ENCODE measurements at places on chromosomes 7 and 10.
A peak's percentile ranks its signal among the peaks of the same experiment; 100 is the strongest.

- DNase-seq, result peak; percentile 80
Observed at GRCh38 chr7:82319674-82320118, 123.9 kb downstream of the CACNA2D1 start.

DNA sequence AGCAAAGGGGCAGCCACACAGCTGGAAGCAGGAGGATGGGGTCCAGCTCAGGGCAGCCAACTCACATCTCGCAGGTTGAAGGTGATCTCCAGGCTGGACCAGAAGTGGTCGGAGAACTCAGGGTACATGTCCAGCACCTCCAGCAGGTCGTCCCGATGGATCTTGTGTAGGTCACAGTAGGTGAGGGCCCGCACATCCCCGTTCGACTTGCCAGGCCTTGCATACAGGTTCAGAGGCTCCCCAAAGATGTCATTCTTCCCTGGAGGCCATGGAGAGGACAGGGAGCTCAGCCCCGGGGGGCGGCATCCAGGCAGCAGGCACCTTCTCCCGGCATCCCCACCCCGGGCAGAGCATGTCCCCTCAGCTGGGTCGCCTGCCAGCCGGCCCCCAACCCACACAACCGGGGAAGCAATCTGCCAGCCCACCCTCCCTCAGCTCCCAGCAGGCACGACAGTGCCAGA, 29.3 kb downstream of the KCNH2 start:
- no peak for DNase-seq

- DNase-seq, result no peak
Observed at GRCh38 chr7:76223286-76223972, 21.7 kb downstream of the SRRM3 start.

GRCh38 chr10:124680675-124681074, 63.5 kb downstream of the FAM53B start:
- DNase-seq, result peak; percentile 76

DNA sequence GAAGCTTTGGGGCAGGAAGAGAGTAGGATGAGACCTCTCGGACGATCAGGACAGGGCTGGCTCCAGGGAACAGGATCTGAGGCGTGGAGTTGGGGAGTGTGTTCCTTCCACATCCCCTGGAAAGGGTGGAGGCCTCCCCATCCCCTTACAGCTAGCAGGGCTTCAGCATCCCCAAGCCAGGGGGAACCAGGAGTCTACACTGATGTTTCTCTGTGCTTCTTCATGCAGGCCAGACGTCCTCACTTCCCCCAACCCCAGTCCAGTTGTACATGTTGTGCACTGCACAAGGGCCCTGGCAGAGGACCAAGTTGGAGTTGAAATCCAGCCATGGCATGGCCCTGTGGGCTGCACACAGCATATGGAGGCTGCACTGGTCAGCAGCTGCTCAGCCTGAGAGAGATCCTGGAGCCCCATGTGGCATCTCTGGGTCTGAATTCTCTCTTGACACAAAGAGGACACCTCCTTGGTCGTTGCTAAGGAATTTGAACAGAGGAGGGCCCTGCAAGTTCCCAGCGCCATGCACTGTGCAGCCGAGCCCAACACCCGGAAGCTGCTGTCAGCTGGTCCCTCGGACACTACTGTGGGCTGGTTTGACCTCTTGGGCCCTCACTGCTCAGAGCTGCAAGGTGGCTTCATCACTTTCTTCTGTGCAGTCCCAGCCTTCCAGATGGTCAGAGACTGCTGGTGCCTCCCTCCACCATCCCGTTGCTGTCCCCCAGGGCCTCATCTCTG, 181.1 kb downstream of the DNAJB6 start:
- DNase-seq, result no peak

- DNase-seq, result no peak
Observed at GRCh38 chr7:152862856-152863255, 103.3 kb downstream of the ACTR3B start.

GRCh38 chr7:18426564-18427226, 68.9 kb upstream of the HDAC9 start:
- DNase-seq, result peak; percentile 67

DNA sequence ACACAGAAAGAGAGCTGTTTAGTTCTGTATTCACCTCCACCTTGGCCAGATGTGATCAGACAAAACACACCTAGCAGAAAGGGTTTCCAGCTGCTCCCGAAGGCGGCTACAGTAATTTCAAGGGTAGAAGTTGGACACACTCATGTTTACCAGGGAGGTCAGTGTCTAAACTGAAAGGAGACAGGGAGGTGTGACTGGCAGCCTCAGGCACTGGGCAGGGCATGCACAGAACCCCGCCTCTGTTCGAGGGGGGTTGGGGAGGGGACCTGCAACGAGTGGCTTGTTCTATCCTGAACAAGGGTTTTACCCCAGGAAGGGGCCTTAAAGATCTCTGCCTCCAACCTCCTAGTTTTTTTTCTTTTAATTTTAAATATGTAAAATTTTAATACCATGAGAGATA, 49.6 kb downstream of the BPGM start:
- DNase-seq, result no peak

DNA sequence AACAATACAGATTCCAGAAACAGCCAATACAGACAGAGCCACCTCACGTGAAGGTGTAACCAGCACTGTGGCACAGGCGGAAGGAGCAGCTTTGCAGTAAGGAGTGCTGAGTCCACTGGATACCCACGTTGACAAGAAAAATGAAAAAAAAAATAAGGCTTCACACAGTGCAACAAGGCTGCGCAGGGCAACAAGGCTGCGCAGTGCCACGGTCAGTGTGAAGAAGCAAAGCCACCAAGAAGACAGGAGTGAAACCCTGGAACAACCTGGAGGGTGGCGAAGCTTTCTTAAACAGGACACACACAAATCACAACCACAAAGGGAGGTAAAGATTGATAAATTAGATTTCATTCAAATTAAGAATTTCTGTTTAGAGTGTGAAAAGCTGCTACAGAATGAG, 204.0 kb downstream of the MAD1L1 start:
- no peak for DNase-seq

DNA sequence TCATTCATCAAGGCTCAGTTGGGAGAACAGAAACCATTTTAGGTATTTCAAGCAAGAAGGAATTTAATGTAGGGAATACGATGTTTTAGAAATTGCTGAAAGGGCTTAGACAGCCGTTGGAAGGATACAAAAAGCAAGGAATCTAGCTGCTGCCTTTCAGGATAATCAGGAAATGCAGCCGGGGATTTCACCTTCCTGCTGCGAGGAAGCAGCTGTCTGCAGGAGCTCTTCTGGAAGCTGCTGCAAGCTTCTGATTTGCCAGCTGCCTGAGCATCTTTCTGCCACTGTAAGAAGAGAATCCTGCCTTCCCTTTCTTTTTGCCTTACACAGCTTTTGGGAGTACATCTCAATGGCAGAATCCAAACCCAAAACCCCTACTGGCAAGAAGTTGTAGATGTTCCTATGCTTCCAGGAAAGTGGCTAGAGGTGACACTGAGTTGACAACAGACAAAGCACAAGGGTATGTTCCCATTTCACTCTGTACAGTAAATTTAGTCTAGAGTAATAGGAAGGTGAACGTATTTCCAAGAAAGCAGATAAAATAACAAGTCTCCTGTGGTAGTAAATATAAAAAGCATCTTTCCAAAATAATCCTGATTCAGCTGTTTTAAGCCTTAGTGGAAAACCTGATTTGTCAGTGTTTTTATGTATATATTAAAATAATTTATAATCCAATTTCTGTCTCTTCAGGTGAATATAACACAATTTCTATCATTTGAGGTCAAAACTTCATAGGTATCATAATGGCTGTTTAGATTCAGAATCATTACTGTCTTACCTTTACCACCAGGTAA, 148.4 kb upstream of the LRGUK start:
- no peak for DNase-seq

DNA sequence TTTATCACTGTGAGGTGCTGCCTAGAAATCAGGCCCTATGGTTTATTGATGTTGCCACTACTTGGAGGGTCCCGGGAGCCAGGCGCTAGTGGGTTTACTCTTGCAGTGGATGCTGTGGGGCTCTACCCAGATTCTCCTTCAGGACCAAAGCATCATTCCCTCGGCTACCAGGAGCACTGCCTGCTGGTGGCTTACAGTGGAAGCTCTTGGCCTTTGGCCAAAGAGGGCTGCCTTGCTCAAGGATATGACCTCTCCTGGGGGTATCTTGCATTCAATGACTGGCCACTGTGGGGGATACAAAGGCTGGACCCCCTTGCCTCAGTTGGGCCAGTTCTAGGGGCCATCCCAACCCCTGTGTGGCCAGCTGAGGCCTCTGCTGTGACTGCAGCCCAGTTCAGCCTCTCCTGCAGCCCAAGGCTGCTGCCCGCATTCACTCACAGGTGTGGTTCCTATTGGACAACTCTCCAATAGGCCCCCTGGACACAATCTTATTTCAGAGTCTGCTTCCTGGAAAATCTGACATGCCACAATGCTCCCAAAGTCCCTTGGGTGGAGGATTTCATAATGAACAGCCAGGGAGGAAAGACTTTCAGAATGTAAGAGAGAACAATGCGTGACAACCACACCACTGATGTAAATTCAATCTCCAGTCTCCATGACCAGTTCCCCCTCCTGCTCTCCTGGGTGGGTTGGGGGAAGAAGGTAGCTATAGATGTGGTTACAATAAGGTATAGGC, 196.3 kb downstream of the SNX10 start:
- DNase-seq, result no peak

GRCh38 chr7:82701949-82702348, 258.4 kb upstream of the CACNA2D1 start:
- DNase-seq, result peak; percentile 46

DNA sequence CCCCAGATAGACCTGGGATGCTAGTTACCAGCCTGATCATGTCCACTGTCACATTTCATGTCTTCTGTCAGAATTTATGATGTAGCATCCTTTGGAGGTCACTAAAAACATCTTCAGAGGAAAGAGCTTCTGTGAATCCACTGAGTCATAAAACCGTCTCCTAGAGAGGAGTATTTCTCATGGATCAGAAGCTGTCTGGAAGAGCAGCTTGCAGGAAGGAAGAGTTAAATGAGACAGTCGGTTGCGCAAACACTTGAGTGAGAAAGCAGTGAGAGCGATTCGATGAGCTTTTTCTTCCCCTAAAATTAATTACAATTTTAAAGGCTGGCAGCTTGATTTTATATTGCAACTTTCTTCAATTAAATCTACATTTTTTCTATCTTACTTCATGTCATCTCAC, 47.2 kb upstream of the WDR11 start:
- no peak for DNase-seq

GRCh38 chr7:514651-515598, 4.7 kb downstream of the PDGFA start:
- DNase-seq, result no peak

- DNase-seq, result no peak
Observed at GRCh38 chr10:117619707-117620405, 77.3 kb downstream of the EMX2 start.

DNA sequence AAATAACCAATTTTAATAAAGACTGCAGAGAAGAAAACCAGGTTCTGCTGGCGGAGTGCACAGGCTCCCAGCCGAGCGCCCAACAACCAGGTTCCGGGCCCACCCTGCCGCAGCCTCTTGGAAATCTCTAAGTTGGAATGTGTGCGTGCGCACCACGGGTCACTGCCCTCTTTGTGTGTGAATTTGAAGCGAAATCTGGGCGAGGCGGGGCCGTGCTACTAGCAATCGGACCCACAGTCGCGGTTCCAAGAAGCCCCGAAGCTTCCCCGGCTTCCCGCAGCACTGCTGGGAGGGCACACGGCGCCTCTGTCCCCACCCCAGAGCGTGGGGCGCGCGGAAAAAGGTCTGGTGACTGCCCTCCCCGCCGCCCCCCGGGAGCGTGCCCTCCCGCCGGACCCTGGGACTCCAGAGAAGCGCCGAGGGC, 666 bp upstream of the MAP3K8 start:
- DNase-seq, result peak; percentile 67

DNA sequence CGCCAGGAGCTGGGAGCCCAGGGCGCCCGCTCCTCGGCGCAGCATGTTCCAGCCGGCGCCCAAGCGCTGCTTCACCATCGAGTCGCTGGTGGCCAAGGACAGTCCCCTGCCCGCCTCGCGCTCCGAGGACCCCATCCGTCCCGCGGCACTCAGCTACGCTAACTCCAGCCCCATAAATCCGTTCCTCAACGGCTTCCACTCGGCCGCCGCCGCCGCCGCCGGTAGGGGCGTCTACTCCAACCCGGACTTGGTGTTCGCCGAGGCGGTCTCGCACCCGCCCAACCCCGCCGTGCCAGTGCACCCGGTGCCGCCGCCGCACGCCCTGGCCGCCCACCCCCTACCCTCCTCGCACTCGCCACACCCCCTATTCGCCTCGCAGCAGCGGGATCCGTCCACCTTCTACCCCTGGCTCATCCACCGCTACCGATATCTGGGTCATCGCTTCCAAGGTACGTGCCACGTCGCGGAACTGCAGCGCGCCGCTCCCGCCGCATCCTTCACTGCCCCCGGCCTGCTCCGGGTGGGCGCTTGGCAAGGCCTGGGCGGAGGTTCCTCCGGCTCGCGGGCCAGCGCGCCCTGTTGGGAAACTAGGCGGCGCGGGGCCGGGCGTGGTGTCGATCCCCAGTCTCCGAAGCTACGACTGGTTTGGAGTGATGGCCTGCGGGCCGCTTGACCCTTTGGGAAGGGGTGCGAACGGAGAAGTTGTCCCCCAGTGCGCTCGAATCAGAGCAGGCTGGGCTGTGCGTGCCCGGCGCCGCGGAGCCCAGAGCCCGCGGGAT, 868 bp downstream of the EMX2 start:
- DNase-seq, result no peak

- no peak for DNase-seq
Observed at GRCh38 chr7:50711271-50712175, 71.2 kb downstream of the GRB10 start.

GRCh38 chr10:101779544-101780186, 3.6 kb downstream of the NPM3 start:
- peak; percentile 27 for DNase-seq

- DNase-seq, result no peak
Observed at GRCh38 chr10:66852811-66853210, 73.0 kb upstream of the LRRTM3 start.

DNA sequence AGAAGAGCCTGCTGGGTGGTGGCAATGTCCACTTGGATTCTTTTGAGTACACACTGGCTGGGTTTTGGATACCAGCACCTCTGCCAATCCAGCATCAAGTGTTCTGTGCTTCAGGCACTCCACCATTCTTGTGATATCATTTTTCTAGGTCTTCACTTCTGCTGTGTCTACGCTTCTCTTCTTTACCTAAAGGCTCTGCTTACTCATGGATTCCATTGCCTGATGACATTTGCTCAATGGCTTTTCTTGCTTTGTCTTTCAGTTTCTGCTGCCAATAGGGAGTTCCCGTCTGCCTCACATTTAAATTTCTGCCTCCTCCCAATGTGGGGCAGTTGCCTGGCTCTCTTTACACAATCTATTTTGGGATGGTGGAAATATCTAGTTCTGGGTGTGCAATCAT, 12.7 kb upstream of the PAPSS2 start:
- no peak for DNase-seq

GRCh38 chr7:110977127-110977737, 113.7 kb upstream of the LRRN3 start:
- no peak for DNase-seq

DNA sequence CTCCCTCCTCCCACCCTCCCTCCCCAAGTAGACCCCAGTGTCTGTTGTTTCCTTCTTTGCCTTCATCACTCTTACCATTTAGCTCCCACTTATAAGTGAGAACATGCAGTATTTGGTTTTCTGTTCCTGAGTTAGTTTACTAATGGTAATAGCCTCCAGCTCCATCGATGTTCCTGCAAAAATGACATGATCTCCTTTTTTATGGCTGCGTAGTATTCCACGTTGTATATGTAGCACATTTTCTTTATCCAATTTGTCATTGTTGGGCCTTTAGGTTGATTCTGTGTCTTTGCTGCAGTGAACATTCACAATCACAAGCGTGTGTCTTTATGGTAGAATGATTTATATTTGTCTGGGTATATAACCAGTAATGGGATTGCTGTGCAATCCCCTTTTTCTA, 51.8 kb upstream of the ARHGAP12 start:
- no peak for DNase-seq

GRCh38 chr7:131067220-131067619, 260.5 kb upstream of the MKLN1 start:
- DNase-seq, result no peak
